Activated T-helper 1 cell treated with anti-CD3 and anti-CD28 coated beads, Interleukin-12 subunit alpha, Interleukin-12 subunit beta, Interleukin-2, Interleukin-4 antibody, amounts not matched to agents 30 ng/mL and 10 ng/mL and 1 ng/mL, durations not matched to agents 14 hours and 24 hours and 36 hours (primary cell): ENCODE measurements at places on chromosomes 1 and 21. TPM values are rescaled to one million over a fixed set of nuclear protein-coding genes. Genes with fewer than 3 reads are reported as not detected.

CFHR2 gene
- not detected in 2 replicates for total RNA-seq

GRCh38 chr1:165823552-165824268 is 3.7 kb upstream of the UCK2 start:
- no peak for DNase-seq

DNA sequence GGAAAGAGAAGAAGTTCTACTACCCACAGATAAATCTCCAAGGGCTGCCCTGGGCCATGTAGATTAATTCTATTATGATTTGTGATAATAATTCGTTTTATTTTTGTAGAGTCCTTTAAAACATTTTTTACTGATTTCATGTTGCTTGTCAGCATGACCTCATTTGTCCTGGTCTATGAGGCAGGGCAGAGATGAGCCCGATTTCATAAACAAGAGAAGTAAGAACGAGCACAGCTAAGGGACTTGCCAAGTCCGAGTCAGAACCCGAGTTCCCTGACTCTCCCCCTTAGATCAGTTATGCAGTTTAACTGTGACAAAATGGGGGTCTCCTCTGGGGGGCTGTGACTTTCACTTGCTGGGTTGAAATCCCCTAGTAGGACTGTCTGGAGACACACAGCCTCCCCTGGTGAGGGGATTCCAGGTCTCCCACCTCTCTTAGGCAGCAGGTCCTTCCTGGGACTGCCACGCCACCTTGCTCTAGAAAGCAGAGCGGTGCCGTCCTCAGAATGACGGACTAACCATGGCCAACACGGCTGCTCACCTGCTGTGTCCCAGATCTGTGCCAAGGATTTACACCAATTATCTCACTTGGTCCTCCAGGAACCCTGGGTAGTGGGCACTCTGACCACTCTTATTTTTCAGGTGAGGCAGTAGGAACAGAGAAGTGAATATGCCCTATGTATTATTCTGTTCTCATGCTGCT is 31.0 kb upstream of the SOX13 start:
- DNase-seq, result no peak

DNA sequence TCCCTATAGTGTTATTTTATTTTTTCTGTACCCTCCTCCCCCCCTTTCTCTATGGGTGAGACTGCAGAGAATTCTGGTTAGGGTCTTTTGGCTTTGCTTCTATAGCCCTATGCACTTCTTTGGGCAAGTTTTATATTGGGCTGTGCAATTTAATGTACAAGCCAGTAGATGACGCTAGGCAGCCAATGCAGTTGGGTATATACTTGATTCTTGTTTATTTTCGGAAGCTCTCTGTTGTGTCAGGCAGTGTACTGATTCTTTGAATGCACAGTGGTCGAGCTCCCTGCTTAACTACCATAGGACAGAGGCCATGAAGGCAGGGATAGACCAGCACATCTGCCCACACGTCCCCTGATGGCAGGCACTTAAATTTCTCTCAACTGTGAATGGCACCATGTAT is 34.1 kb upstream of the GPR52 start:
- no peak for DNase-seq

DNA sequence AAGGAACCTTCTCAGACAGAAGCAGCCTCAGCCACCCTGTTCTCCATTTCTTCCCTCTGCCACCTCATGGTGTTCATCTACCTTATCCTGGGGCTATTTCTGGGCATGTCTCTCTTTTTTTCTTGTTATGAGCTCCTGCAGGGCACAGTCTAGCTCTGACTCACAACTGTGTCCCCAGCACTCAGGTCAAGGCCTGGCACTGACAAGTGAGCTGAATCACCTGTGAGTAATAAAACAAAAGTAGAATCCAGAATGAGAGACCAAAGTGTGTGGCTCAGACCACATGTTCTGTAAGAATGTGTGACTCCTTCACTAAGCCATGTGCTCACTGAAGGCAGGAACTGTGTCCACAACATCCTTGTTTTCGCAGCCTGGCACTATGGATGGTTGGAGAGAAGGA is 23.2 kb downstream of the C1orf94 start:
- no peak for DNase-seq

DNA sequence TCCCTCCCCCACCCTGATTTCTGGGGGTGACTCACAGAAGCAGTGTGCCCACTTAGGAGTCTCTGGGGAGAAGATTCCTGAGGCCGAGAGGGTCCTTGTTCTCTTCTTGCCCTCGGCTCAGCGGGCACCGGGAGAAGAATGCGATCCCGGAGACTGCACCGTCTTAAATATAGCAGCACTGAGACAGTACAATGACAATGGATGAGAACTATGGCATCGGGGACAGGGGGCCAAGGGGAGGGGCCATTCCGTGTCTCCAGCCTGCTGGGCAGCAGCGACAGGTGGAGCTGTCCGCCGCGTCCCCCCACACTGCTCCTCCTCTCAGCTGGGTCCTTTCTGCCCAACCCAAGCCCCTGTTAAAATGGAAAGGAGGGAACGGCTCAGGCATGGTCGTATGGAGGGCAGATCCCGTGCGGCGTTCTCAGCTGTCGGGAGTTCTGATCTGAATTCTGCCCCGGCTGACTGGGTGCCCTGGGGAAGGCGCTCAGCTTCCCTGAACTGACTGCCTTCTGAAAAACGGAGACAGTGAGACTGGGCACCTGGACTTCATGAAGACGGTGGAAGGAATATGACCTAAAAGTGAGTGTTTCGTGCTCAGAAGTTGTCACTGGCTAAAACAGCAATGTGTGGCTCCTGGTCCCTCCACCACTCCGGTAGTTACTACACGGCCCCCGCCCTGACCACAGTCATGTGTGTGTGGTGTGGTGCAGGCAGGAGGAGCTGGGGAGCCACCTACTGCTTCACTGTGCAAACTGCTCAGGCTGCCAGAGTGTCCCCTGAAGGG is at the start of gene MYOM3:
Gene MYOM3 (minus strand): TSS at position 140 of the 784 bp plus-strand sequence. CDS start 3,499 bp downstream, outside the sequence.
- peak; percentile 35 for DNase-seq

AMY2B gene
- total RNA-seq, result 3.4 and 3.9 TPM in 2 replicates

DNA sequence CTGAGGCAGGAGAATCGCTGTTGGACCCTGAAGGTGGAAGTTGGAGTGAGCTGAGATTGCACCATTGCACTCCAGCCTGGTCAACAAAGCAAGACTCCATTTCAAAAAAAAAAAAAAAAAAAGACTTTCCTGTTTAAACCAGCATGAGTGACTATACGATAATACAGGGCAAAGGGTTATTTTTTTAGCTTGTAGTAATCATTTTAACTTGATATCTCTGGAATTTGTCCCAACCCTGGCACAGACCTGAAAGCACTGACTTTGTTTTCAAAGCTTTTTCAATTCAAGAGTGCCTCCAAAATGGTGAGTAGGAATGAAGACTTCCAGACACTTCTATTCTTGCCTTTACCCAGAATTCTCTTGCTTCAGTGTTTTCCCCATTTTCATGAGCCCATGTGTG is 4.4 kb upstream of the TMCO2 start:
- no peak for DNase-seq

SPRR2F gene
- not detected in 2 replicates for total RNA-seq

- no peak for DNase-seq
These were observed 117.7 kb downstream of the FGGY start for GRCh38 chr1:59414406-59415133.

GRCh38 chr1:199096591-199096990 is 457.8 kb downstream of the PTPRC start:
- DNase-seq, result no peak

OR2T33 gene
- total RNA-seq, result not detected in 2 replicates

KCNJ9 gene
- total RNA-seq, result not detected in 2 replicates

- DNase-seq, result no peak
These were observed 218.5 kb downstream of the DISC1 start for GRCh38 chr1:231844986-231845502.

DNA sequence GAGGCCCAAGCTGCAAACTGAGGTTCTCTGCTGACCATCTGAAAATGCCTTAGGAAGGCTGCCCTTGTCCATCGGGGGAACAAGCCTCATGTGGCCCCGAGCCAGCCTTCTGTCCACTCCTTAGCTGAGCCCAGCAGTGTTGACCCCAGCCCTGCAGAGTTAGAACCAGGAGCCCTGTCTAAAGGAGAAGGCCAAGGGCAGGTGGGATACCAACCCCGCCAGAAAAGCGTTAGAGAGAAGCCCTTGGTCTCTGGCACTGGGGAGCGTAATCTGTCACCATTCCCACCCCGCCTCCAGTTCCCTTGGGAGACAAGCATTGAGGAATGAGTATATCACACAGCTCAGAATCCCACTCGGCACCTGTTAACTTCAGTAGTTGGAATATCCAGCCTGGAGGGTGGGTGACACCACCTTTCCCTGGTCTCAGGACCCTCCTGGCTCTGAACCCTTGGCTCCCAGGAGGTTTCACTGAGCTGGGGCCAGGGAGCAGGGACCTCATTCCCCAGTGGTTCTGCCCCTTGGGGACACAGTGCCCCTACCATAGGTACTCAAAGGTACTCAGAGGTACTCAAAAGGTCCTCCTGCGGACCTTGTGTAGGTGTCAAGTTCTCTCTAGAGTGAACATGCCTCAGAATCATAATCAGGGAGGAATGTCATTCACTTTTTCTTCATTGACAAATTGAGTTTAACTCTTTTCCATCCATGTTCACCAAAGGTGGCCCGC is 16.4 kb downstream of the ETS2 start:
- no peak for DNase-seq

- DNase-seq, result no peak
These were observed 59.7 kb downstream of the ALPL start for GRCh38 chr1:21568809-21569385.

- DNase-seq, result no peak
These were observed 447.5 kb downstream of the NEGR1 start for GRCh38 chr1:71834601-71835441.

S100A9 gene
- total RNA-seq, result not detected in 2 replicates

ATP1A2 gene
- total RNA-seq, result not detected in 2 replicates

CCDC17 gene
- total RNA-seq, result 2.5 and 2.8 TPM in 2 replicates

ERICH3 gene
- total RNA-seq, result not detected in 2 replicates

GRCh38 chr1:18808550-18808949 is 50.9 kb downstream of the TAS1R2 start:
- DNase-seq, result no peak

CD34 gene
- total RNA-seq, result not detected in 2 replicates

- DNase-seq, result no peak
These were observed 252.9 kb downstream of the DYRK1A start for GRCh38 chr21:37619464-37619974.

- no peak for DNase-seq
These were observed 165.8 kb downstream of the ST6GALNAC3 start for GRCh38 chr1:76240316-76240715.

DNA sequence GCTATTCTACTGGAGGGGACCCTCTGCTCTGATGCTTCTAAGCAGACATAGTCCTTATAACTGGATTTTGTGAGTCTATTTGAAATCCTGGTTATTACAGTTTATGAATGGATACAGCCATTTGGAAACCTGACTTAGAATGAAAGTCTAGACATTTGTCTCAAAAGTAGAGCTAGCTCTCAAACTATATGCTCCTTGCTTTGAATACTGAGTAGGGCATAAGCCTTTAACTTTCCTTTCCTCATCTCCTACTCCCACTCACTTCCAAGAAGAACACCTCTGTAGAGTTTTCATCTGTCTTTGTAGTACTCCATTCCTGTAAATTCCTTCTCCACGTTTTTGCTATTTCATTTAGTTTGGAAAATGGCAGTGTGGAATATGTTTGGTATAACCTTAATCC is 9.0 kb upstream of the ARID1A start:
- DNase-seq, result no peak

CLCNKB gene
- not detected in 2 replicates for total RNA-seq

GRCh38 chr21:38433471-38433870 is 64.8 kb downstream of the ERG start:
- no peak for DNase-seq

DNA sequence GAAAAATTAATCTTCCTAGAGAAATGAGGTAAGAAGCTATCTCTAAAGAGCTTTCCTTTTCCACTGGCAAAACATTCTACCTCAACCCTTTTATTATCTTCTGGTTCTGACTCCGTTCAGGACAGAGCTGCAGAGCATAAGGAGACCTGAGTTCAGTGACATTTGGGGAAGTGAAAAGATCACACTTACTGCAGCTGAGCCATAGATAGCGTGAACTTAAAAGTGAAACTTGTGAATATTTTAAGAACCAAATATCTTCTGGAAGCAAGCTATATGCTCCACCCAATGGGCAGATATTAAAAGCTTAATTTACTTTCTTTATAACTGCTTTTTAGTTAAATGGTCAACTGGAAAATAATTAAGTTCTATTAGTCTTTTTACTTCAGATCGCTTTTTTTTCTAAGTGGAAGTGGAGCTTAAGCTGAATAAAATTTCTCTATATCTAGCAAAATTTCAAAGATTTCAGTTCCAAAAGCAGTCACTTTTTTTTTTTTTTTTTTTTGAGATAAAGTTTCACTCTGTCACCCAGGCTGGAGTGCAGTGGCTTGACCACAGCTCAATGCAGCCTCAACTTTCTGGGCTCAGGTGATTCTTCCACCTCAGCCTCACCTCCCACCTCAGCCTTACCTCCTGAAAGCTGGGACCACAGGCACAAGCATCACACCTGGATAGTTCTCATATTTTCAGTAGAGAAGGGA is 11.9 kb downstream of the PTPN22 start:
- DNase-seq, result no peak

CHRM3 gene
- not detected in 2 replicates for total RNA-seq

DNA sequence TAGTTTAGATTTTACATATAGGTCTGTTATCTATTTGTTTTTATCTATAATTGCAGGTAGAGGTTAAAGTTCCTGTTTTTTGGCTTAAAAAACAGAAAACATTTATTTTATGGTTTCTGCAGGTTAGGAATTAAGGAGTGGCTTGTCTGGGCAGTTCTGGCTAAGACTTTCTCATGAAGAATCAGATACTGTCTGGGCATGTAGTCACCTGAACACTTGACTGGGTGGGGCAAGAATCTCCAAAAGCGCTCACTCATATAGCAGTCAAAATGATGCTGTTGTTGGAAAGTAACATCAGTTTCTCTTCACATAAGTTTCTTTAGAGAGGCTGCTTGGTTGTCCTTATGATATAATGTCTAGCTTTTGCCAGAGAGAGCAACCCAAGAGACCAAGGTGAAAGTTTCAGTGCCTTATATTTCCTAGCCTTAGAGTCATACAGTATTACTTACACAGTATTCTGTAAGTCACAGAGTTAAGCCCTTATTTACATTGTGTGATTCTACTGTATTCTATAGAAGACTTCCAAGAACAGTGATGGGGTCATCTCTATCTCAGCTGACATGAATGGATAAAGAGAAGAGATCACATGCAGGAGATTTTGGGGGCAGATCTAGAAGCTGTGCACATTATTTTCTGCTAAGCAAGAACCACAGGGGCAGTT is 125.4 kb upstream of the GPR52 start:
- DNase-seq, result no peak
